Adipocyte (in vitro differentiated cells): ENCODE measurements at places on chromosomes 3 and 15.

DNA sequence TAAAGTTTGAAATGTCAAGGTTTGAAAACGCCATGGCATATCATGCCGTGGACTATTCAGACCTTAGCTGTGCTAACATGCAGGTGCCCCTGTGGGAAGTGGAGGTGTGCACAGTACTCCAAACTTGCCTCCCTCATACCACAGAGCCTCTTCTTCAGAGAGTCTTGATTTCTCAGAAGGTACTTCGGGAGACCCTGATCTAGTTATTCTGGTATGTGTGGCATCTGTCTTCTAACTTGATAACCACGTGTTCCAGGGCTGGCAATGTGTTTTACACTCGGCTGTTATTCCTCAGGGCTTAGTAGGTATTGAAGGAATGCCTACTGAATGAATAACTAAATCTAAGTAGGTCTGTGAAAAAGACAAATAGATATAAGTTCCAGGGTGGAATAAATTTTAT is 309.9 kb downstream of the CLSTN2 start:
- DNase-seq, result peak; percentile 40

- DNase-seq, result peak; percentile 75
Measured at GRCh38 chr15:34109797-34110663, 8.1 kb downstream of the PGBD4 start.

GRCh38 chr3:175311946-175312345 is 452.8 kb downstream of the NAALADL2 start:
- DNase-seq, result no peak

- no peak for DNase-seq
Measured at GRCh38 chr15:41773729-41774061, 589 bp upstream of the MAPKBP1 start.

DNA sequence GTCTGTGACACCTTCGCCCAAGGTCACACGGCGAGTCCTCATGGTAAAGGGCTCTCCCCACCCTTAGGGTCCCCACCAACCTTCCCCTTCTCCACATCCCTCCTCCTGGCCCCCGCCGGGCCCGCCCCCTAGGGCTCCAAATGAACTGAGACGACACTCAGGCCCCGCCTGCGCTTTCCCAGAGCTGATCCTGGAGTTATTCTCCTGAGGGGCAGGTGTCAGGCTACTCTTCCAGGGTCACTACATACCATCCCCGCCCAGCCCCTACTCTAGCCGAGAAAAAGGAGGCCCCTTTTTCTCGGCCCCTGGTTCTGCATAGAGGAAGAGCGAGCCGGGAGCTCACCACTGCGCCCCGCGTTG is 292 bp downstream of the USP4 start:
- peak; percentile 49 for DNase-seq

DNA sequence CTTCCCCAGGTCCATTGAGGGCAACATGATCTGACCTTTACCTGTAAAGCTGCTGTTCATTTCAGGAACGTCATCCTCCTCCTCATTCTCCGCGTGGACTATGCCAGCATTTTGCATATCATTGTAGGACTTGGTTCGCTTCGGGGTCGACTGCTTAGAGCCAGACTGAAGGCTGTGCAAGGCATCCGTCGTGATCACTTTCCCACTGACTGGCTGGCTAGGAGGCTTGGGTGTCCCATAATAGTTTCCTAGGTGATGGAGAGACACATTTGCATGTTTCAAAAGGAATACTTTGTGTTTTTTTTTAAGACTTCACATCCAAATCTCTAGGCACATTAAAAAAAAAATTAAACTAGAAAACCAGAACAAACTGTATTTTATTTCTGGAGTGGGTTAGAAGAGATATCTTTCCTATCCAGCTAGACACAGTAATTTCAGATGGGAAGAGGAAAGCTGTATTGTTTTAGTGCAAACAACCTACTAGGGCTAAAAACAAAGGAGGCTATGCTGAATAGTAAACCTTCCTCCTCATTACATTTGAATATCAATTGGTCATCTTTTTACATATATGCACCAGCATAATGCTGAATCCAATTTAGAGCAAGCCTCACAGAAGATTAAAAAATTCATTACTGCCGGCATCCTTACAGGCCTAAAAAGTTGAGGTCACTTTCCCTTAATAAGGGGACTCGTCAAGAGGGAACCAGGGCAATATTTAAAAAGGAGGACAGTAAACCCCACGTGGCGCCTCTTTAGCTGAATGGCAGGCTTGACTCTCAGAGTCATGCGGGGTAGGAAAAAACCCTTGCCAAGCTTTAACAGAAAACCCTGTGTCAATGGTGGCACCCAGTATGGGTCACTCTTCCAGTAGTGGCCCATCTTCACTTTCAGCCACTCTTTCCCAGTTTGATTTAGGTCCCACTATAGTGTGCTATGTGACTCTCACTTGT is 559.9 kb downstream of the MAGI1 start:
- no peak for DNase-seq

- DNase-seq, result no peak
Measured at GRCh38 chr15:62553911-62554563, 389.0 kb upstream of the C2CD4B start.

DNA sequence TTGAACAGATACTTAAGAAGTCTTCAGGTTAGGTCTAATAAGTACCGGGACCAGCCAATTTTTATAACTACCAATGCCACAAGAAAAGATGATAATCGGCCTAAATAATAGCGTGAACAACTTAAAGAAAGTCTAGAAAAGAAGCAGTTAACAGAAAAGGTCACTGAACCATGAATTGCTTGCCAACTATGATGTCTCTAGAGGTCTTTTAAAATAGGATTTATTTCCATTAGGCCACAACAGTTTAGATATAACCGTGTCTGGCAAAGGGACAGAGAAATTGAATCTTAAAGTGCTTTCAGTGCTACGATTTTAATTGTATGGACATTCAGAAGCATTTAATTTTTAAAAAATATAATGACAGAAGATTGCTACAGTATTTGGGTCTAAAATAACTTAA is 1070.4 kb downstream of the ROBO1 start:
- no peak for DNase-seq

GRCh38 chr15:62845241-62846126 is 197.1 kb upstream of the TPM1 start:
- no peak for DNase-seq

DNA sequence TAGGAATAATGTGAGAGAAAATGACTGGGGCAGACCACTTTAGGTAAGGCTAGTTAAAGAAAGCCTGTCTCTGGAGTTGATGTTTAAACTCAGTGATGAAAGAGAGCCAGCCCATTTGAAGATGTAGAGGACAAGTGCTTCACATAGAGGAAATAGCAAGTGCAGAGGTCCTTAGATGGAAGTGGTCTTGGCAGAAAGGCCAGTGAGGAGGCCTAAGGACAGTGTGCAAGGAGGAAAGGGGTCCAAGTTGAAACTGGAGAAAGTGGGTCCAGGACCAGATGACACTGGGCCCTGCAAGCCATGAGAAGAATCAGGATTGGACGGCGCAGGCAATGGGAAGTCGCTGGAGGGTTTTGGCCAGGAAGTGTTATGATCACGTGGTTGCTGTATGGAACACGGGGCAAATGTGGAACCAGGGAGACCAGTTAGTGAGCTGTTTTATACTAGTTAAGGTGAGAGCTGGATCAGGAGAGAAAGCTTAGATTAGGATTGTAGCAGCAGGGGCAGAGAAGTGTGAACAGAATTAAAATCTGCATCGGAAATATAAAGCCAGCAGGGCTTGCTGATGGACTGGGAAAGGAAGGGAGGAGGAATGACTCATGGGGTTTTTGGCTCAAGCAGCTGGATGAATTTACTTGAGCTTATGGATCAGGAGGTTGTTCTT is 48.0 kb upstream of the SCAANT1 start:
- DNase-seq, result peak; percentile 83
